Stimulated activated CD8-positive, alpha-beta memory T cell treated with anti-CD3 and anti-CD28 coated beads, Interleukin-7, amount 100 ng/mL, for 4 hours (primary cell): ENCODE measurements at places on chromosomes 2 and 18.

GRCh38 chr2:226313060-226313459 is 486.6 kb downstream of the IRS1 start:
- DNase-seq = no peak

DNA sequence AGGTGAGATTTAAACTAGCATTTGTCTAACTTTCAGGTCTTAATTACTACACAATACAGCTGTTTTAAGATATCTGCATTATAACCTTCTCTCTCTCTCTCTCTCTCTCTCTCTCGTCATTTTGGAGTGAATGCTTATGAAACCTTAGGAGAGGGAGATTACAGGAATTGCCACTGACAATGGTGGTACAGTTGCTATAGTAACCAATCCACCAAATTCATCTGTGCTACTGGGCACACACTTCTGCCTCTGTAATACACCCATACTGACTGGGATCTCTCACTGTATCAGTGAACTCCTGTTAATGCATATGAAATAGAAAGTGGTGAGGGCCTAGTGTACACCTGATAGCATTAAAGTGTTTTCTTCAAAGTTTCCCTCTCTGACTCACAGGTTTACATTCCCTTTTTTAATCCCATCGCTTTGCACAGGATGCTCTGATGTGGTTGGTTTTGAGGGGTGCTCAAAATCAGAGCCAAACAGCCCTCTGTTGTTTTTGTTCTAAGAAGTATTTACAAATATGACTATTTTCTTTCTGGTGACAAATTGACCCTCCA is 13.1 kb downstream of the KLHL14 start:
- no peak for DNase-seq

DNA sequence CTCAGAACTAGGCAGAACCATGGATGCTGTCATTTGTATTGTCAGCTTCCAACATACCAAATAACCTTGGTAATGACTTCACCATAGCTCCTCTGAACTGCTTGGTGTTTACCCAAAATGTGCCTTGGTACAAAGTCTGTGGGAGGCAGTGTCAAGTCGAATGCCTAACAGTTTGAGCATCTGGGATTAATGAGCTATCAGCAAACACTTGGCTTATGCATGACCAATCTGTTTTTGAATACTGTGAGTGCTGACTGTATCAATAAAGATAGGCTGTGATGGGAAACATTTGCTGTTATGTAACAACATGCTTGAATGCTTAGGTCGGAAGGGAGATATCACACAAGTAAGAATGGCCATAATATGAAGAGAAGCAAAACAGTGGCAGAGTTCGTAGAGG is 455.4 kb downstream of the CMPK2 start:
- no peak for DNase-seq

GRCh38 chr2:193326296-193326695 is 1131.6 kb upstream of the TMEFF2 start:
- DNase-seq = no peak

- no peak for DNase-seq
Observed at GRCh38 chr2:221589696-221590095, 17.6 kb upstream of the EPHA4 start.

GRCh38 chr2:215537611-215538010 is 101.7 kb upstream of the FN1 start:
- DNase-seq = no peak
